ENCODE measurements at places on chromosomes 1 and 21. TPM values are rescaled to one million over a fixed set of nuclear protein-coding genes. Genes with fewer than 3 reads are reported as not detected.
A peak's percentile ranks its signal among the peaks of the same experiment; 100 is the strongest.

DNA sequence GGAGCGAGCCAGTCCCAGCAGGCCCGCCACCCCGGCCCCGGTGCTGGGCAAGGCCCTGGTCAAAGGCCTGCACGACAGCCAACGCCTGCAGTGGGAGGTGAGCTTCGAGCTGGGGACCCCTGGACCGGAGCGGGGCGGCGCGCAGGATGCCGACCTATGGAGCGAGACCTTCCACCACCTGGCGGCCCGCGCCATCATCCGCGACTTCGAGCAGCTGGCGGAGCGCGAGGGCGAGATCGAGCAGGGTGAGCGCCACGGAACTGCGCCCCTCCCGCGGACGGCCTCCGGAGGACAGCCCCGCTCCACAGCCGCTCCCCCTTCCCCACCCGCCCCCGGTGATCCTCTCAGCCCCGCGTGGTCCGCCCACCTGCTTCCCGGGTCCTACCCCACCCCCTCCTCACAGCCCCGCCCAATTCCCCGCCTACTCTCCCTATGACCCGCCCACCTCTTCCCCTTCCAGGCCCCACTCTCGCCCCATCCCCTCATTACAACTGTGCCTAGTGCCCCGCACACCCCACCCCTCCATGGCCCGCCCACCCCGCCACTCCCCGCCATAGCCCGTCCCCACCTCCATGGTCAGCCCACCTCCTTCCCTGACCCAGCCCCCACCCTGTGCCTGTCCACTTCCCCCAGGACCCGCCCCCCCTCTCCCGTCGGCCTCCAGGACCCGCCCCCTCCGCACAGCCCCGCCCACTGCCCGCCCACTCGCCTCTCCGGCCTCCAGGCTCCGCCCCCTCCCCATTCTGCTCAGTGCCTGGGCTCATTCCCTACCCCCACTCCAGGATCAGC is 52.7 kb downstream of the VWA5B1 start:
- DNase-seq = no peak
- H3K4me1 ChIP-seq = no peaks in the 10 kb centered on the region
- H3K36me3 ChIP-seq = no peaks in the 10 kb centered on the region
- no peak overlapping the region for H3K27ac ChIP-seq
- H3K4me3 ChIP-seq = no peak overlapping the region

GRCh38 chr1:51516649-51517158 is 2.4 kb downstream of the EPS15 start:
- H3K36me3 ChIP-seq = no peaks in the 10 kb centered on the region
- H3K4me1 ChIP-seq = peaks cover 9% of the 10 kb centered on the region
- no peak overlapping the region for H3K27ac ChIP-seq
- H3K27me3 ChIP-seq = no peaks in the 10 kb centered on the region
- H3K4me3 ChIP-seq = no peak overlapping the region
- peak; percentile 13 for DNase-seq

CR1L gene
- not detected for total RNA-seq

LRRN2 gene
- not detected for total RNA-seq
